ENCODE measurements at places on chromosomes 4 and X.

- DNase-seq, result no peak
These were observed 299.2 kb downstream of the IDS start for GRCh38 chrX:149205937-149206336.

- no peak for DNase-seq
These were observed 210.1 kb upstream of the NHS start for GRCh38 chrX:17164941-17165340.

GRCh38 chr4:23332313-23332712 lies 557.5 kb downstream of the PPARGC1A start:
- no peak for DNase-seq

GRCh38 chr4:14835708-14836425 lies 166.4 kb upstream of the CPEB2 start:
- DNase-seq, result no peak

DNA sequence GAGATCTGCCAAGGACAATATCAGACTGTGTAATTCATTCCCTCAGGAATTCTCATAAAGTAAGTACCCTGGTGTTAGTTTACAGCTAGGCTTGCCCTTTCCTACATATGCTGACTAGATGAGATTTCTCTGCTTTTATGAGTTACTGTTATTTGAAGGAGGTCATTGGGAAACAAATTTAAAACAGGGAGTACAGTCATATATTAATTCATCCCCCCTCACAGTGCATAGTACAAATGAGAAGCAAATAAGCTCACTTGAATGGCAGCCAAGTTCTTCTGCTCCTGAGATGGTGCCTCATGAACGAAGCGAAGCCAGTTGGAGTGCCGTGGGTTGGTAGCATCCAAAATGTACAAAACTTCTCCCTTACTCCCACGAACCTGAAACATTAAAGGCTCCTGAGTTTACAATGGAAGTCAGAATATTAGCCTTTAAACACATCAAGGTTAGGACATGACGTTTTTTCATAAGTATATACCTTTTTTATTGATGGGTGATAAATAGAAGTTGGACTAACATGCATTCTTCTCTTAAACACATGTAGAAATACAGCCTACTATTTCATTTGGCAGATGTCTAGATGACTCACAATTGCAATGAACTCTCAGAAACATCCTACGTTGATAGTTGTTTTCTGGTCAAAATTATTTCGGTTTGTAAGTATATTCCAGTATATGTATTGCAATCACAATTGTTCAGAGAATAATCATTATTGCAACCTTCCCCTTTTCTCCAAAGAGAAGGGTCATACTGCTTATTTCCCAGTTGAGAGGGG lies 69.2 kb downstream of the PRDM5 start:
- DNase-seq, result no peak

- no peak for DNase-seq
These were observed 194.0 kb upstream of the BOD1L1 start for GRCh38 chr4:13821522-13821921.

DNA sequence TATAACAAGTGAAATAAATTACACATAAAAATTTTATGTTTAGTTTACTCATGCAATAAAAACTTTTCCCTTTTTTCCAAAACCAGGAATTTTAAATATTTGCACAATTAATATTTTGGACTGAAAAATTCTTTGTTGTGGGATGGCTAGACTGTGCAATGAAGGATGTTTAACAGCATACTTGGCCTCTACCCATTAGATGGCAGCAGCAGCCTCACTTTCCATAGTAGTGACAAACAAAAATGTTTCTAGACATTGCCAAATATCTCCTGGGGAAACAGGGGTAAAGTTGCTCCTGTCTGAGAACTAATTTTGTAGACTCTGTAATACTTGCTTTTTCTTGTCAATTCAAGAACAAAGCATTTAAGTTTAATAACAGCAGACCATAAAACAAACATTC lies 49.8 kb downstream of the SCLT1 start:
- DNase-seq, result no peak

GRCh38 chrX:123169247-123169901 lies 14.7 kb upstream of the GRIA3 start:
- DNase-seq, result no peak

- DNase-seq, result no peak
These were observed 331.5 kb downstream of the NKX6-1 start for GRCh38 chr4:84167564-84167963.

- DNase-seq, result no peak
These were observed 234.9 kb downstream of the TECRL start for GRCh38 chr4:64174247-64174882.

- no peak for DNase-seq
These were observed 1.1 kb downstream of the SLC9B2 start for GRCh38 chr4:103075435-103075893.

DNA sequence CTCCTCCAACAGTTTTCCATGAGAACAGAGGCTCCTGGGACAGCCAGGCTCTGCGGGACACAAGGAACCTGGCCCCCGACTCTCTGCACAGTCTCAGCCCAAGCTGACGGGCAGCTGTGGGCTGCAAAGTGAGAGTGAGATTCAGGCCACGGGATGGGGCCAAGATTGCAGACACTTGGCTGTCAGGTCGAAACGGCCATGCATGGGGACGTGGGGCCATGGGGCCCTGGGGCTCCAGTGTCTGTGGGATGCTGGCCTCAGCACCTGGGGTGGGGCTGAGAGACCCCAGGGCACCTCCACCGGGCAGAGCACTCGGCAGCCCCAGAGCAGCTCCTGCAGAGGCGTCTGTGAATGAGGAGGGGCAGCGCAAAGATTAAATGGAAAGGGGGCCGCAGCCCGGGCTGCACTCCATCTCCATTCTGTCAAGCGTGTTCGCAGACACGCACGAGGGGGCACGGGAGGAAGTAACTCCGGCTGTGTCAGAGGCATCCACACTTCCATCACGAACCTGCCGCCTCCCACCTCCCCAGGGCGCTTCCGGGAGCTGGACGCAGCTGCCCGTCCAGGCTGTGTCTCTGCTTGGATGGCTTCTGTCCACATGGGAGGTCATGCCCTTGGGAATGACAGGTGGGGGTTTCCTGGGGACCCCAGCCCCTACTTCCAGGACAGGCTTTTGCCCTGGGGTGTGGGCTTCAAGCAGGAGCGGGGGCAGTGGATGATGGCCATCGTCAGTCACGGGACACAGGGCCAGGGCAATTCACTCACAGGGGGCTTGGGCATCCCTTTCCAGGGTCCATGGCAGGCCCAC lies 82.8 kb upstream of the NKX1-1 start:
- no peak for DNase-seq

GRCh38 chr4:83552083-83552482 lies 16.2 kb downstream of the GPAT3 start:
- DNase-seq, result no peak

DNA sequence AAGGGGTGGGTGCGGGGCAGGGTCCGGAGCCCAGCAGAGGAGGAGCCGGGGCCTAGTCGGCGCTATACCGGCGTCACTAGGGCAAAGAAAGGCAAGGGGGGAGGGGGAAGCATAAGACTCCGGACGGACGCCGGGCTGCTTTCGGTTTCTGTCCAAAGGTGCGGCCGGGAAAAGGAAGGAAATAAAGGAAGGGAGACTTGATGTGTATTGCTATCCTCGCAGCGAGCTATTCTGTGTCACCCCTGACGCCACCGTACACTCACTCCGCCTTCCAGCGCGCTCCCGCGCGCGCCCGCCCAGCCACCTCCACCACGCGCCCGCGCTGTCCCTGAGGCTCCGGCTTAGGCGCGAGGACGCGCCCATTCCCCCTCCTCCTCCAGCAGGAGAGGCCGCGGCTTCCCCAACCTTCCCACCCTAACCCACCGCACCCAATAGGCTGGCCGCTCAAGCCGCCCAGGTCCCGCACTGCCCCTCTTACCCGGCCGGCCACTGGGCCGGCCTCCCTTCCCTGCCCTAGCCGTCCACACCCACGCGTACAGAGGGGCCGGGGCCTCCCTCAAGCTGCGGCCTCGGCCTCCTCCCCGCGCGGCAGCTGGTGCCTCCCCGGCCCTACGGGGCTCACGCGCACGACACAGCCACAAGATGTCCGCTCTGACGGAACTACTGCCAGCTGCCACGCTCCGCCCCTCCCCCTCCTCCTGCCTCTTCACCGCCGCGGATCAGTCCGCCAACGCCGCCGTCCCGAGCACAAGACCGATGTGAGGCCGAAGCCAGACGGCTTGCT lies at the start of gene UBE2D3:
Gene UBE2D3, minus strand, starts transcription at position 662 of the 784 bp plus-strand sequence. CDS start 1,043 bp downstream, outside the sequence.
- peak; percentile 13 for DNase-seq

DNA sequence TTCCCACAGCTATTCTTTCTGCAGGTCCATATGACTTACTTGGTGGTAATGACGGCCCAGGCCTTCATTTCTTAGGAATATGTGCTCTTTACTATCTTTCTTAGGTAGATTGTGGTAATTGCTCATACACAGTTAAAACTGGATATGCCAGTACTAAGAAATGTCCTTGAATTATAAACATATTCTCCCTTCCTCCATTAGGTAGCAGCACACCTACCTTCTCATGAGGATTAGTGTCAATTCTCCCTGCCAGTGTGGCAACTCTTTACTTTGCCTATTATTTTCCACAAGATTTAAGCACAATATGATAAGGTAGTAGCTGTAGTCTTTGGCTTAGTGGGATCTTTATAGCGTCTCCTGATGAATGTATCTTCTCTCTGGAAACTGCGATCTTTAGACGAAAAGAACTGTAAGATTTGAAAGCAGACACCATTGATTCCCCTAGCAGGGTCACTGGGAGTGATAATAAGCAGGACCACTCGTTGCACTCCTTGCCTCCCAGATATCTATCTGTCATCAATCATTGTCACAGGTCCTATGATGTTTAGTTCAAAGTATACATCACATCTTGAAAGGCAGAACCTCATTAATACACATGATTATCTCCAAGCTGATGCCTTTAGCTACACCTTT lies 1240.7 kb downstream of the C4orf33 start:
- DNase-seq, result peak; percentile 2

DNA sequence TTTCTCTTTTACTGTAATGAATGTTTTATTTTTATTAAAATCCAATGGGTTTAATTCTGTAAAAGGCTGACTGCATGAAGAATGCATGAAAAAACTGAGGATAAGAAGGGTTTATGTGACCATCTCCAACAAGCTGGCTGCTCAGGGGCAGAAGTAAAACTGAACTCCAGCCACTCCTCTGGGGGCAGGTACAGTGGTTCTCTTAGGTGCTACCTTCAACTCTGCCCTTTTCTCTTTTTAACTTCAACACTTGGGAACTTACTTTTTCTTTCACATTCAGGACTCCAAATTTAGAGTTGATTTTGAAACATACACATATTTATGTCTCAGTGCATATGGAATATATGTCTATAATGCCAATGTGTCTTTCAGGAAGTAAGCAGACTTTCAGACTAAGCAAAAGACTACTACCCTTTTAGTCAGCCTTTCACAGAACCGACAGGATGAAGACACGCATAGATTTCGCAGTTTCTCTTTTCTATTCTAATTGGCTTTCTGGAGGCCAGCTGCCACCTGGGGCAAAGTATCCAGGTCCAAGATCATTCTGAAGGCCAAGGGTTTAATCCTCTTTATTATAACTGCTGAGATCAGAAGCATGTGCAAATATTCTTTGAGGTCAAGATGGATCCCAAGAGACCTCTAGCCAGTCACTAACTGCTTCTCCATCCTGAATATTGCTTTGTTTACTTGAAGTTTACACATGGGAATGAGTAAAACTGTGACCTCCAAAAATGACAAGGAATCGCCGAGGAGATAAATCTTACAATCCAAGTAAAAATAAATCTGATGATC lies 30.7 kb downstream of the HS3ST1 start:
- DNase-seq, result no peak

DNA sequence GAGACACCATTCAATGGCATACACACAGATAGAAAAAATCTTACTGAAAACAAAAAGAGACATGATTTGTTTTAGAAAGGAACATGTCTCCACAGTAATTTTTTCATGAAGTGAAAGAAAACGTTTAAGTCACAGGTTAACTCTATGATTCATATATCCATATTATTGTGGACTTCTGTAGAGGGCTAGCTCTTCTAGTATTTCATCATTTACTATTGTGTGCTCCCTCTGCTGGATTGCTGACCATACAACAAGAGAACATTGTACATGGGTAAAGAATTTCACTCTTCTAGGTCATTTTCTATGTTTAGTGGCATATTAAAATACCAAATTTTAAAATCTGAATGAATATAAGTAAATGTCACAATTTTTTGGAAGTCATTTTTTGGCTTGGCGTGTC lies 91.8 kb upstream of the POU3F4 start:
- DNase-seq, result no peak

DNA sequence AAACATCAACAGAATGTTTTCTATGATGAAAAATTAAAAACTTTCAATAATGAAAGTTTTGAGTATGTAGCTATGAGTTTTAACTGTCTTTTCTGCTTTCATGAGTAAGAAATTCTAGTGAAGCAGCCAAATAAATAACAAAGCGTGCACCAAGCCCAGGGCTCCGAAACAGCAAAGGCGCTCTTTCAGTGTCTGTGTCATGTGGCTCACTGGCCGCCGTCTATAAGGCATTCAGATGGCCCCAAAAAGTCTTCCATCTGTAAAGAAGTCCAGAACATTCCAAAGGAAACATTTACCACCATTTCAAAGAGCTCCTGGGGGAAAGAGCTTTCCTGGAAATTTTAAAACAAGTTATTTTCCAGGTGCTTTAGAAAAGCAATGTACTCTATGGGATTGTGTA lies 139.9 kb downstream of the AFAP1 start:
- DNase-seq, result no peak

- no peak for DNase-seq
These were observed 37.1 kb upstream of the IRAK1 start for GRCh38 chrX:154056770-154057241.

DNA sequence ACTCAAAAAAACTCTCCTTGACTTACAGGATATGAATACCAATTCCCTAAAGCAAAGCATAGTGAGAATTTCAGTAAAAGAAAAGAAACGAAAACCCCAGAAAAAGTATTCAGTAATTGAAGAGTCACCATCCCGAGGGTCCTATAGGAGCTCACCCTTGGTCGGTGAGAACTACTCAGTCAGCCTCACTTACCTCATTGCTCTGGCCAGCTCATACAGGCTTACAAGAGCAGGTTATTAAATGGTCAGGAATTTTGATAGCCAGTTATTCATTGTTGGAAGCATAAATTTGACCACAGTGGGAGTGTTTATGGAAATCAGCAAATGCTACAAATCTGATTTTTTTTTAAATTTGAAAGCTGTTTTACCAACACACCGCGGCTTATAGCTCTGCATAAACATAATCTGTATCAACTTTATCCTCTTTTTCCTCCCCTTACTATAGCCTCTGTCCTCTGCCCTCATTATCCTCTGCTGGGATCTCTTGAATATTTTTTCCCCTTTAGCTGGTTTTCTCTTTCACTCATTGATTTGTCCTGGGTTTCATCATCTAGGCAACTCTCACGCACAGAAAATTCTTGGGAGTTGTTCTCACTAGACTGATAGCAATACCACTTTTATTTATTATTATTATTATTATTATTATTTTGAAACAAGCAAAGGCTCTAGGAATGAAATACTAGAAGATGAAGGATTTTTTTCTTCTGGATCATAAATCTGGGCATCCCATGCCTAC lies 11.0 kb upstream of the CXCL2 start:
- no peak for DNase-seq

- no peak for DNase-seq
These were observed at the start of gene CCDC160 for GRCh38 chrX:134236626-134237614. CCDC160 (plus strand) TSS chrX:134237182; CDS start chrX:134244801, 7,619 bp downstream.

GRCh38 chrX:23883737-23884354 lies 23.9 kb downstream of the APOO start:
- peak; percentile 26 for DNase-seq

Measured in H54 (cell line).